Left ventricle myocardium superior (tissue), 1 donor: ENCODE measurements at places on chromosomes 3 and 15. TPM values are rescaled to one million over a fixed set of nuclear protein-coding genes. Genes with fewer than 3 reads are reported as not detected.

- DNase-seq = no peak
These were observed 1721.7 kb downstream of the OTOL1 start for GRCh38 chr3:163218336-163218735.

GRCh38 chr15:26901041-26901440, 34.2 kb downstream of the GABRA5 start:
- DNase-seq = no peak

- DNase-seq = no peak
These were observed 44.8 kb downstream of the ABTB1 start for GRCh38 chr3:127717357-127718244.

DNA sequence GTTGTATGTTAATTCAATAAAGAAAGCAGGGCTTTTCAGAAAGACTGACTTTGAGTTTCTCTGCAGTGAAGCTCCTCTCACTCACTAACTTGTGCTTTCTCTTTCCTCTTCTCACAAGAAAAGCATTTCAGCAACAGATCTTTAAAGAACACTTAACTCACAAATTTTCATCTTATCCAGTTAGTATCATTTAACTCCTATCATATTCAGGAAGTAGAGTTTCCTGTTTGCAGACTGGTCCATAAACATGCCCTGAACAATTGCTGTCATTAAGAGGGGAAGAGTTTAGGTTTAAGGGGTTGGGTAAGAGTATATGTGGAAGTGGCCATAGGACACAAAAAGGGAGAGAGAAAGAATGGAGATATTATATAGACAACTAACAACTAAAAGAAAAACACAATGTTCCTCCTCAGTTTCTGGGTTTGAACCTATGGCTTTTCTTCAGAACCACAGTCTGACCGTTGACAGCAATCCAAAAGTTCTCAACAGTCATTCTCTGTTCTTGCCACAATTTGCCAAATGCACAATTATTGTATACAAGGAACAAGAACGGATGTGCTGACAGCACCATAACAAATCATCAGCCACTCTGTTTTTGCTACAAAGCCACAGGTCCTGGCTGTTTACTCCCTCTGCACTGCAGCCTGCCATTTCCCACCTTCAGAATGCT, 63.9 kb downstream of the CHAC1 start:
- no peak for DNase-seq

- DNase-seq = no peak
These were observed 684.2 kb upstream of the CFAP20DC start for GRCh38 chr3:59734061-59734460.

DNA sequence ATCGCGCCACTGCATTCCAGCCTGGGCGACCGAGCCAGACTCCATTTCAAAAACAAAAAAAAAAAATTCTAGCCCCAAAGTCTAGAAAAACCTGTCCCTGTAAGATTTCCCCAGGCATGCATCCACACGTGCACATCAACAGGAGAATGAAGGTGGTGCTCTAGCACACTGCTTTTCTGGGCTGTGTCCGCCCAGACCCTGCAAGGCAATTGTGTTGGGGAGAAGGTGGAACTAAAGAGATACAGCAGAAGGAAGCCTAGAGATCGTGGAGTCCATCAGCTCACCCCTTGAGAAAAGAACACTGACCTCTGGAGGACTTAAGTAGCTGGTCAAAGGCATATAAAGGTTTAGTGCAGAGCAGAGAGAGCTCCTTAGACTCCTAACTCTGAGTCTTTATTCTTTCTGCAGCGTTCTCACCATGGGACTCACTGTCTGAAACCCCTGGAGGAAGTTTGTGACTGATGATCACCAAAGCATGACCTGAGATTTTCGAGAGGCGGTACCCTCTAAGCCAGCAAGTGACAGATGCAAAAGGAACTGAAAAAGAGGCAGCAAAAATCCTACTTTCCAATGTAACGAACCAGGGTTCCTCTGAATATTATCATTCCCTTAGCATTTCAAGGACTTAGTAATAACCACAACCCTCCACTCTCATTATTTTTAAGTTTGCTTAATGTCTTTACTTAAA, 179.8 kb downstream of the MEX3B start:
- DNase-seq = no peak

DNA sequence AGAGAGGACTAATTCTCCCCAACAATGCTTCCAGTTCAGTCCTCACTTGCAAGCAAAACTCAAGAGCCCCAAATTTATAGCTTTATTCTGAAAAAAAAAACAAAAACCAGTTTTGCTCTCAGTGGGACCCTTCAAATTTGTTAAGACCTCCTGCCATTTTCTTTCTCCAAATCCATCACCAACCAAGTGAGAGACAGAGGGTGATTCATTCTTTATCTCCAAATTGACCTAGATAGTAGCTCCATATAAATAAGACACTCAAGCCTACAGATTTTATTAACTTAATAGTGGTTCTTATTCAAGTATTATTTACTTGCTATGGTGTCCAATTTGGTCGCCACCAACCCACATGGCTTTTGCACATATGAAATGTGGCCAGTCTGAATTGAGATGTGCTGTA, 195.8 kb downstream of the RORA start:
- no peak for DNase-seq

GRCh38 chr15:71254491-71254890, 139.2 kb downstream of the THSD4 start:
- peak; percentile 33 for DNase-seq

- no peak for DNase-seq
These were observed 245.1 kb downstream of the PCCB start for GRCh38 chr3:136495213-136495612.

DNA sequence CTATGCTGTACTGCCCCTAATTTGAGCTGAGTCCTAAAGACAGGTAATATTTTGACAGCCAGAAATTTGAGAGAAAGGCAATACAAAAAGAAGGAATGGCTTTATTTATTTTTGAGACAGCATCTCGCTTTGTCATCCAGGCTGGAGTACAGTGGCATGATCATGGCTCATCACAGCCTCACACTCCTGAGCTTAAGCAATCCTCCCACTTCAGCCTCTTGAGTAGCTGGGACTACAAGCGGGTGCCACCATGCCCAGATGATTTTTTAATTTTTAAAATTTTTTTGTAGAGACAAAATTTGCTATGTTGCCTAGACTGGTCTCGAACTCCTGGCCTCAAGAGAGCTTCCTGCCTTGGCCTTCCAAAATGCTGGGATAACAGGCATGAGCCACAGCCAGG, 77.4 kb upstream of the SLC4A7 start:
- DNase-seq = no peak

GRCh38 chr3:64095802-64096201, 72.5 kb upstream of the PSMD6 start:
- DNase-seq = no peak

GRCh38 chr3:22862111-22862510, 341.0 kb upstream of the UBE2E2 start:
- DNase-seq = no peak

DNA sequence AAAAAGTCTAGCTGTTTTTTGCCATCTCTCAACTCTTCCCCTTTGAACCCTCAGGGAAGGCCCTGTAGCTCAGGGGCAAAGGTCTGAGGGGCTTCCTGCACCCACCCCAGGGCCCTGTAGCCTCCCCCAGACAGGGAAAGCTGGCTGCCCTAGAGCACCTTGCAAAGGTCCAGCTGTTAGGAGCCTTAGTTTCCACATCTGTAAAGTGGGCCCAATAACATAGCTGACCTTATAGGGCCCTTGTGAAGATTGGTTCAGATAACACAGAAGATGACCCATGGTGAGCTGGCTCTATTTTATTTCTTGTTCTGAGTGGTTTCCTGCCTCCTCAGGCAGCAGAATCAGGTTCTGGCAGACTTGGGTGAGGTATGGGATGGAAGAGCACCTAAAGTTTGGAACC, 55.2 kb upstream of the SMAD6 start:
- DNase-seq = no peak

- DNase-seq = no peak
These were observed 23.5 kb upstream of the SLC24A5 start for GRCh38 chr15:48097264-48097663.

- DNase-seq = peak; percentile 78
These were observed 6.2 kb upstream of the MEIS2 start for GRCh38 chr15:37106490-37107001.

DNA sequence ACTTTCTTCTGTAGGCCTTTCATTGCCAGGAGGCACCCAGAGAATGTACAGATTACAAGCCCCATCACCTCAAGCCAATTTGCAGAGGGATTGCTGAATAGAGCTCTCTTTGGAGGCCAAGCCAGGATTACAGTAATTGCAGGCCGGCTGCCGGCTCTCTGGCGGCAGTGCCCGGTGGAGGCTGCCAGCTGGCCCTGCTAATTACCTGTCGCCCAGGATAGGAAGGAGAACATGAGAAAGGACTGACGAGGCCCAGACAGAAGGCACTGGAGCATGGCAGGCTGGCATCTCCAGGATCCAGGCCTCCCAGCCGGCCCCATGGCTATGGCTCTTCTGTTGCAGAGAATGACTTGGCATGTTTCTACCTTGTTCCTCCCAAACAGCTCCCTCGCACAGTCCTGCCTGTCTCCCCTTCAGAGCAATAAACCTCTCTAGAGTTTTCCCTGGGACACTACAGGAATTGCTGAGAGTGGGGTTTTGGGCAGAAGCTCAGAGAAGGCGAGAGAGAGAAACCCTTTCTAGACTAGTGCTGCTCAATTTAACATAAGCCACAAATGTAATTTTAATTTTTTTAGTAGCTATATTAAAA, 273.6 kb upstream of the PROK2 start:
- peak; percentile 75 for DNase-seq

GRCh38 chr15:57118013-57118799, 199.8 kb downstream of the TCF12 start:
- no peak for DNase-seq

DNA sequence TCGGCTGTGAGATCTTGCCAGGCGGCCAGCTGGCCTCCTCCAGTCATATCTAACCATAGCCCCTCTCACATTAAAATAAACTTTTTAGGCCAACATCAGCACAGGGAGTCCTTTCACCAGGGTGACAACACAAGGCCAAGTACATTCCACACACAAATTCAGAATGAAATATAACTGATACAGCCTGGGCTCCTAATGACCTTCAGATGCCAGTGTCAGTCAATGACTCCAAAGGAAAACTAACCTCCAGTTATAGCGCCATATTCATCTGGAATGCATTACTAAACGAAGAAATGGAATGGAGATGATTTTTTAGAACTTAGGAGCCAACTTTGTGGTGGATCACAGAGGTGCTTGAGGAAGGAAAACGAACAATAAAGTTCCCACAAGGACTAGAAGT, 205.4 kb downstream of the GREM1 start:
- no peak for DNase-seq

DNA sequence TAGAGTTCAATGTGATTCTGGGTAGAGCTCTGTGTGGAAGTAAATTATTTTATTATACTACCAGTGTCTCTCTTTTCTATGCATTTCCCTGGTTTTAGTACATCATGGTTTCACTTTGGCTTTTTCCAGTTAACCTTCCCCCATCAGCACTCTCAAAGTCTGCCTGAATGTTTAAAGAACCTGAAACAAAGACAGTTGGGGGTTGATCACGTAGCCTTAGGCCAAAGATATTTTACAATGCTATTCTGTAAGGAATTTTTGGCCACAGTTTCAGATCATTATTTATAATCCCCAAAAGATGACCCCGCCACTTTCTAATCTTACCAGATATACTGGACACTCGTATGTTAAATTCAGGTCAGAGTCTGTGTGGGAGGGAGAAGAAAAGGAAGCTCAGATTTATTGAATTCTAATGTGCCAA, 156.3 kb upstream of the TMC3 start:
- DNase-seq = no peak

GRCh38 chr3:36776436-36776835, 12.1 kb upstream of the DCLK3 start:
- no peak for DNase-seq

DNA sequence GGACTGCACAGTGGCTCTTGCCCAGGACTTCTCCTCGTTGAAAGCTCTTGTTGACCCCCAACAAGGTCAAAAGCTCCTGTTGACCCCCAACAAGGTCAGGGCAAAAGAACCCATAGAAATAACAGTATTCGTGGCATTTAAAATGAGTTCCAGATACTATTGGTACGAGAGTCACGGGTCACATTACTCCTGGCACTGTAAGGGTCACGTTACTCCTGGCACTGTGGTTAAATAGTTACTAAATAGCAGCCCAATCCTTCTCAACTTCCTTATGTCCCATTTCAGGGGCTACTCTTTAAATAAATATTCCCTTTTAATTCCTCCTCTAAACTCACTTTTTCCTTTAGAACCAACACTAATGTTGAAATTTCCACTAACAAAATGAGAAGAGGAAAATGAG, 18.2 kb upstream of the ADCY5 start:
- DNase-seq = no peak

GRCh38 chr3:30605706-30606300, 598 bp upstream of the TGFBR2 start:
- no peak for DNase-seq

DNA sequence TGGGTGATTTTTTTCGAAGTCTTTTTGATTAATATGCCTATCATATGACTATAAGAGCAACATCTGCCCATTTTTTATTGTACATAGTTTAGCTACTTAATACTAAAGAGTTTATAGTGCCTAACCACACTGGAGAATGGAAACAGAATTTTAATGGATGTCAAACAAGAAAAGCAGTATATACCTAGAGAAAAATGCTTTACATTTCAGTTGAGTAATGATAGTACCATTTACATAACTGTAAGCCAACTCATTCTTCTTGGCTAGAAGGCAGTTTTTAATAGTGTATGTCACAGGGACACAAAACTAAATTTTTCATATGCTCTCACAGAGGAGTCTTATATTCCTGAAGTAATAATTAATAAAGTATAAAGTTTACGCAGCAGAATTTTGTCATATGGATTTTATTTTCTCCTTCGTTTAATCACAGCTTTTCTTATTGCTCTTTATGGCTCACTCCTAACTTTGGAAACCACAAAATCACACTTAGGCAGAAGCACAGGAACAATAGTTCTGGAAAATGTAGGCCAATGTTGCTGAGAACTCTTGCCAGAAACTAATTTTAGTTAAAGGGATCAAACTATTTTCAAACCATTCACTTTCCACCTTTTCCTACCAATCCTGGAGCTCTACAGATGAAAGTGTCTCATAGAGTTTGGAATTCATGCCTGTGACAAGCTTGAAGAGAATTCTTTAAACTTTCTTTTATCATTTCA, 243.6 kb downstream of the ZIC1 start:
- DNase-seq = no peak

DNA sequence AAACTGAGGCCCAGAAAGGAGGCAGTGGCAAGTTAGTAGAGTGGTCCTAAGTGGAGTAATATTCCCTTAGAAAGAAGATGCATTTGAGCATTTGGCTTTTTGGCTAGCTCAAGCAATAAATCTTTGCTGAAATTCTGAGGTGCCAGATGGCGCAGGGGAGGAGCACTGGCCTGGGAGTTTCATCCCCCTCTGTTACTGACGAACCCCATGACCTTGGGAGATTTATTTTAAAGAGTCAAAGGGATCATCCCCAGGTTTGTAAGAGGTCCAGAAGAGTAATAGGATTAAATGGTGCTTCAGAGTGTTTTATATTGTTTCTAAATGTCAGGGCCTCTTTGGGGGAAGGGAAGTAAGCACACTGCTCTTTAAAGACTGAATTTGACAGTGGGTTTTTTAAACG, 85.1 kb upstream of the PIAS1 start:
- no peak for DNase-seq

- no peak for DNase-seq
These were observed 5.2 kb upstream of the GOLIM4 start for GRCh38 chr3:168100777-168101492.

- DNase-seq = no peak
These were observed 16.6 kb downstream of the SEMA3F start for GRCh38 chr3:50171540-50172301.

The TRIM42 gene
- total RNA-seq = not detected

The APOD gene
- total RNA-seq = 603 TPM

The MINAR1 gene
- total RNA-seq = 0.07 TPM

The RASGRP1 gene
- total RNA-seq = 0.42 TPM

The GOLGA8S gene
- 0.40 TPM for total RNA-seq

The SETMAR gene
- 14.6 TPM for total RNA-seq

The GPR149 gene
- total RNA-seq = not detected

The FAM43A gene
- total RNA-seq = 13.9 TPM
